ENCODE measurements at places on chromosomes 3 and 15.

DNA sequence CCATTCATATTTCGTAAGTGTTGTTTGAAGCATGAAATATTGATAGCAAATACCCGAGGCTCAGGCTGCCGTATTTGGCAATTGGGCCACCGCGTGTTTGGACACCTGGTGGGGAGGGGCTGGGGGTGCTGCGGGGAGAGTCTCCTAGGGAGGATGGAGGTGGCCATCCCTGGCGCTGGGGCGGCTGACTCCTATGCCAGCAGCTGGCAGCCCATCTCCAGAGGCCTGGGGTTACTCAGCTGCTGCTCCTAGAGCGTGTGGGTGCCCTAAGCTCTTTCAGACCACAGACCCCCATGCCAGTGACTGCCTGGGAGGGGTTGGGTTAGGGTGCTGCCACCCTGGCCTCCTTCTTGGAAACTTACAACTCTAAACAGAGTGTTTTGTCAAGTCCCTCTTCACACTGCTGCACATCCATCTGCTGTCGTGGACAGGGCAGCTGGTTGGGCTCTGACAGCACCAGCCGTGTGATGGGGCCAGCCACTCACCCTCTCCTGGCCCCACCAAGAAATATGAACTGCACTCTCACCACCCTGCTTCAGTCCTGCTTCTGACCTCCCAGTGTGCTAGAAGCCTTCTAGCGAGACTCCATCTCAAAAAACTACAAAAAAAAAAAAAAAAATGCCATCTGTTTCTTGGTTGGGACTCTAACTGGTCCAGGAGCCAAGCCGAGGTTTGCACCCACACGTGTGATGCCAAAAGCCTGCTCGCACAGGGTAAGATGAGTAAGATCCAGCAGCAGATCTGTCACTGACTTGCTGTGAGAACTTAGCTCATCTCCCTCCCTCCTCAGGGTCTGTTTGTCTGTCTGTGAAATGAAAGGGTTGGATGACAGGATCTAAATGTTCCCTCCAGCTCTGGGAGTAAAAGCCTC, 156.2 kb downstream of the MEGF11 start:
- DNase-seq: no peak

GRCh38 chr15:58228718-58229117, 90.5 kb downstream of the AQP9 start:
- DNase-seq: no peak

DNA sequence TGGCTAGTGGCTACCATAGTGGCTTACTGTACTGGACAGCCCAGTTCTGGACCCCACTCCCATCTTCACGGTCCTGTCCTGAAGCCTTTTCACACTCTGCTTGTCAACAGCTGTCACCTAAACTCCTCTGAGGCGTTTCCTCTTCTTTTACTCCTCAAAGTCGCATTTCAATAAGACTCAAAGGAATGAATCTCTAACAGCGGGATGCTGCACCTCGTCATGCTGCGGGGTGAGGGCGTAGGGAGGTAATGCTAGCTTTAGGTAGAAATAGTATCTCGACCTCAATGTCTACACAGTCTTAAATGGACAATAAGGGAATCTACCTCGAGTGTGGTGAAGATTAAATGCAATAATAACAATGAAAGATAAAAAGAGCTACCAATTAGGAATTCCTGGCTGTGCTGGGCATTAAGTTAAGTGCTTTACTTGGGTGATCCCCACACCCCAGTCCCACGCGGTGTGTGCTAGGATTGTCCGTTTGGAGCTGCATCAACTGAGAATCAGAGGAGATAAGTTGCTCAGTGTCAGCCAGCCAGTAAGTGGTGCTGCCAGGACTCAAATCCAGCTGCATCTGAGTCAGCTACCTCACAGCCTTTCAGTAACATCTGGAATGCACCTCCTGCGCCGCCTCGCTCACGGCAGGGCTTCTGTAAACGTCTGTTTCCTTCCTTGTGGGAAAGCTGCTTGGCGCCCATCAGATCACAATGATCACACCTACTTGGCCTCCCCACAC, 14.0 kb downstream of the PLA2G4D start:
- DNase-seq: no peak

GRCh38 chr15:69482686-69483256, 30.2 kb downstream of the RPLP1 start:
- DNase-seq: no peak

- no peak for DNase-seq
Observed at GRCh38 chr3:11724615-11725339, 81.1 kb upstream of the VGLL4 start.

DNA sequence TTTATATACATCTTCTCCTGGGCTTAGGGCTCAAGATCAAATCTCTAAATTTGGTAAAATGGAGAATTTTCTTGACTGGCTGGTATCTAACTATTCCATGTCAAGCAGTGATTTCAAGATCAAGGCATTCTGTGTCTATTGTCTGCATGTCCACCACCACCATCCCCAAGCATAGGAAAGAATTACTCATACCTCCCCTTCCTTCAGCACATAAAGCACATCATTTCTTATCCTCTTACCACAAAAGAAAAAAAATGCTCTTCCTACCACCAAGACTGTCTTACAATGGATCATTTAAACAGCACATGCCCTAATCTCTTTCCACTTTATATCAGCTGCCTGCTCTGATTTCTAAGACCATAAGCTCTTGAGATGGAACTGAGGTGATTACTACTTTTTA, 470.5 kb upstream of the THBS1 start:
- DNase-seq: no peak

DNA sequence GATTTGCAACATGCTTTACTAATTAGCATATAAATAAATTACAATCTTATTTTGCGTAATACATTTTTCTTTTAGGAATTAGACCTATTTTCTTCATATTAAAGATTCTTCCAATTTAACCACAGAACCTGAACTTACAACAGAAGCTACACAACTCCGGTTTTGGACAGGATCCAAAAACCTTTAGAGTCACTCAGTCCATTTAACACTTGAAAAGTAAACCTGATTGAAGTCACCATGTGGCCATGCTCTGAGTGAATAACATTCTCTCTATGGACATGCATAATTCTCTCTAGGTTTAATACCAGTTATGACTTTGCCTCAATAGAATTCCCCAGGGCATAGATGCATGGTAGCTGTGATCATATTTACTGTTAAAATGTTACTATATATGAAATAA, 751.0 kb downstream of the VGLL3 start:
- no peak for DNase-seq

GRCh38 chr15:87031540-87032230, 952.0 kb downstream of the AGBL1 start:
- no peak for DNase-seq

GRCh38 chr3:114800272-114801031, 346.6 kb downstream of the ZBTB20 start:
- no peak for DNase-seq

DNA sequence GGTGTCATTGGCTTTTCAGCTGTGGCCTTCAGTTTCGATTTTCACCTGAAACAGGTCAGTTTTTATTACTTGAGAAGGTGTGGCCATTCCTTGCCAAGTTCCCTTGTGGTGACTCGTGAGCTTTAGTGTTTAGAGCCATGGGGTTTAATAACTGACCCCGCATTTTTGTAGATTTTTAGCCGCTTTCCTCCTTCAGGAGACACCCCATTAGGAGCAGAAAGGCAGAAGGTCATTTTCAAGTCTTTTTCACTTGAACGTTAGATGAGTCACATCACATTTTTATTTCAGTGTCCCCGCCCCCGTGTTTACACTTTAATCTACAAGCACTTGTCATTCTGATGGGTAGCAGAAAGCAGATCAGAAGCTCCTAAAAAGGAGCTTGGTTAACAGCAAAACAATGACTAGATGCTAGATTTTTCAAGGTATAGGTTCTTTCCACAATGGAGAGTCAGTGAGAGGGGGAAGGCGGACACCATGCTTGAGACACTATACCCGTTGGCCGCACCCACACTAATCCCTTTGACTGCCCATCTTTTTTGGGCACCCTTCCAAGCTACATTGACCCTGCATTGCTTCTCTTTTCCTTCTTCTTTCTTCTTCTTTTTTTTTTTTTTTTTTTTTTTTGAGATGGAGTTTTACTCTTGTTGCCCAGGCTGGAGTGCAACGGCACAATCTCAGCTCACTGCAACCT, 132.7 kb downstream of the GHSR start:
- DNase-seq: no peak

Data from central memory CD4-positive, alpha-beta T cell (primary cell).